Activated T-cell treated with anti-CD3 and anti-CD28 coated beads, Interleukin-2, amount 50 U/mL, for 48 hours (primary cell): ENCODE measurements at places on chromosomes 6 and 20.

DNA sequence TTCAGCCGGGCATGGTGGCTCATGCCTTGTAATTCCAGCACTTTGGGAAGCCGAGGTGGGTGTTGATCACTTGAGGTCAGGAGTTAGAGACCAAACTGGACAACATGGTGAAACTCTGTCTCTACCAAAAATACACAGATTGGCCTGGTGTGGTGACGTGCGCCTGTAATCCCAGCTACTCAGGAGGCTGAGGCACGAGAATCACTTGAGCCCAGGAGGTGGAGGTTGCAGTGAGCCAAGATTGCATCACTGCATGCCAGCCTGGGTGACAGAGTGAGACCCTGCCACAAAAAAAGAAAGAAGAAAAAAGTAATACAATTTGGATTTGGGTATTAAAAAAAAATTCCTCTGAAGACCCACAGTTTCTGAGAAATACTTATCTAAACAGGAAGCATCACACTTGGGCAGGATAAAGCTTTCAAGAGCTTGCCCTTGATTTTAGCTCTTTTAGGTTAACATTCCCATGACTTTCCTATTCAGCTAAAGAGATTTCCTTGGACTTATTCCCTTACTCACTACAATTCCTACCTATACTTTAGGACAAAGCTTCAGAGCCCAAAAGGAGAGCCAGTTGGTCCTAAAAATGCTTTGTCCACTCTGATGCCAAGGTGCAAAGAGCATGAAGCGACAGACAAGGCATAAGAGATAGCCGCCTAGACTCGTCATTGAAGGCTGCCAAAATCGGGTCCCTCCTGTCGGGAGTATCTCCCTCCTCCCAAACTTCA is 1.9 kb downstream of the ELOVL2 start:
- DNase-seq = no peak

DNA sequence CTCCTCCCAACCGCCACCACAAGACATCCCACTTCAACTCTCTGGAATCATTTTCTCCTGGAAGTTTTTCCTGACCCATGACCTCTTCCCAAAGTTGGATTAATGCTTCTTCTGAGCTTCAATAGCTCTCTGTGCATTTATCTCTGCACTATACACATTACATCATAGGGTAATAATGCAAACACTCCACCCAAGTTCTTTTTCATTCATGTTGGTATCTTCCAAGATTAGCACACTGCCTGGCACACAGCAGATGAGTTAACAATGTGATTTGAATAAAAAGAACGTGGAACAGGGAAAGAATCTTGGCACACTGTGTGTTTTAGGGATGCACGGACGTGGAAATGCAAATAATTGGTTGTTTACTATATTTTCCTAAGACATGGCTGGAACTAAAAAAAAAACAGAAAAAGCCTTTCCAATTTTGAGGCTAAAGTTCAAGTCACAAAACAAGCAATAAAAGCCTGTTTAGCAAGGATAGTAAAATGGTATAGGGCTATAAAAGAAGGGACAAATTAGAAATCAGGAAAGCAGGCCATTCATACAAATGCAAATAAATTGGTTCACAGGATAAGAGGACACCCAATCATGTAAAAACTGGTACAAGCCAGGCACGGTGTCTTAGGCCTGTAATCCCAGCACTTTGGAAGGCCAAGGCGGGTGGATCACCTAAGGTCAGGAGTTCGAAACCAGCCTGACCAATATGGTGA is 1.6 kb upstream of the FAM135A start:
- no peak for DNase-seq

DNA sequence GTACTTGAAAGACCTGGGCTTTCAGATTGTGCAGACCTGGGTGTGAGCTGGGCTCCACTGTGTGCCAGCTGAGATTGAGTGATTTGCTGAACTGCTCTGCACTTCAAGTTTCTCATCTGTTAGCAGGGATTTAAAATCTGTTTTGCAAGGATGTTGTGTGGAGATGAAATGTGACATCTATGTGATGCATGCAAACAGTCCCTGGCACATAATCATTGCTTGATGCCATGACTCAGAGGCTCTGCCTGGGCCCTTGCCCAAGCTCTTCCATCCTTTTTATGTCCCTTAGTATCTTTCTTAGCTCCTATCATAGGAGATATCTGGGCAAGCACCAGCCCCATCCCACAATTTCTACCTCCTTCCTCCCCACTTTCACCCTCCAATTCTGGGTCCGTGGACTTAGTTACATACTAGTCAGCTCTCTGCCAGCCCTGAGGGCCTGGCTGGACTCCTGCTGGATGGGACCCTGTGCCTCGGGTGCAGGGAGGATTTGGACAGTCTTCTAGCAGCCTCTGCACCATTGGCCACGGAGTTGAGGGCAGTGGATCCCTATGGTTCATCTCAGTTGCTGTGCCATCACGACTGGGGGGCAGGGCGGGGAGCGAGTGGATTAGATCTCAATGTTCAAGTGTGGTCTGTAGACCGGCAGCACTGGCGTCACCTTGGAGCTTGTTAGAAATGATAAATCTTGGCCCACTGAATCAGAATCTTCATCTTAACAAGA is 103.6 kb downstream of the MAP3K7 start:
- no peak for DNase-seq

DNA sequence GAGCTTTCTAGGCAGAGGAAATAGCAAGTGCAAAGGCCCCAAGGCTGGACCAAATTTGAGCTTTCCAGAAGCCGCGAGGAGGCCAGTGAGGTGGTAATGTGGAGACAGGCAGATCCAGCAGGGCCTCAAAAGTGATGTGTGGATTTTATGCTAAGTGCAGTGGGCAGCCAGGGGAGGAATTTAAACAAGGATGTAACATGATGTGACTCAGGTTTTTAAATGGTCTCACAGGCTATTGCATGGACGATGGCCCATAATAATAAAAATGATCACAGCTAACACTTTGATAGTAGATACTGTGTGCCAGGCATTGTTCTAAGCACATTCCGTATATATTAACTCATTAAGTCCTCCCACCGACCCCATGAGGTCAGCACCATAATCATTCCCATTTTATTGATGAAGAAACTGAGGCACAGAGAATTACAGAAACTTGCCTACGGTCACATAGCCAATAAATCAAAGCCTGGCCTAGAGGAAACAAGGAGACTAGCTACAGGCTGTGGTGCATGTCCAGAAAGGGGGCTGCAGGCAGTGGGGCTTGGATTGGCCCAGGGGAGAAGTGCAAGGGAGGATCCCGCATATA is 18.0 kb upstream of the PREX1 start:
- DNase-seq = no peak

DNA sequence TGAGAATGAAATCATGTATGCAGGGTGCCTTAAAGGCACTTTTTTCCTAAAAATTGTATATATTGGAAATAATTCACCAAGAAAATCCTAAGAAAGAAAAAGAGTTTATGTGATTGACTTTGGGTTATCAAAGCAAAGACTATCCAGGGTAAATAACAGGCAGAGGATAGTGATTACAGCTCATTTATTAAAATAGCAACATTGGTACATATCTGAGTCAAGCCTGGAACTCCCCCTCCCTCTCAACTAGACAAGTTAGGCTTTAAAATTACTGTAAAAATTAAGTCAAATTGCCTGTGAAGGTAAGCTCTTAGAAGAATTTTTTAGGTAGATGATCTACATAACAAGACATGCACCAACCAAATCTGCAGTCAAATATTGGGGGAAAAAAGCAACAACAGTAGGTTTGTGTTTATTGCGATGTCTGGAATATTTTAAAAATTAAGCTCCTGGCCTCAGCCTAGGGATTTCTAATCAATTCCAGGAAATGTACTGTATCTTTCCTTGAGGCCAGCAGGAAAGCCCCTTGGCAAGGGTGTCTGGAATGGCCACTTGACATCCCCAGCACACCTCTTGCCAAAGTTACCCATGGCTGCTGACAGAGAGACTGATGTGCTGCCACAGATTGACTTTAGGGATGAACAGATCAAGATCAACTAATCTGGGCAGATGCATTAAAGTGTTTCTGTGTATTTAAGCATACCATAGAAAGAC is 31.2 kb upstream of the HBS1L start:
- DNase-seq = no peak

- no peak for DNase-seq
Measured at GRCh38 chr6:168188369-168189199, 109.6 kb upstream of the FRMD1 start.

DNA sequence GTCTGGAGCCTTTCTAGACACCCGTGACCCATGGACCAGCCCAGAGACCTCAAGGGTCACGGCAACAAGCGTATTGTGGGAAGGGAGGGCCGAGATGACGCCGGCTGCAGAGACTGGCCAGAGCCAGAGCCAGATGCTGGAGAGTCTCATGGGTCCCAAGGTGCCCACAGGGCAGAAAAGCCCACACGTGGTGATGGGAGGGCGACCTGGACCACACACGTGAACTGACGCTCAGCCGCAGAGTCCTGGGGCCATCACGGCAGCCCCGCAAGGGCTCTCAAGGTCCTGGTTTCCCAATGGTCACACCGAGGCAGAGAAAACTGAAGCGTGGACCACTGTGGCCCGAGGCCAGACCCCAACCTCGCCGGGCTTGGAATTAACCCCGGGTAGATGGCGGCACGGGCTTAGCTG is 92.6 kb downstream of the YTHDF1 start:
- DNase-seq = no peak

- DNase-seq = no peak
Measured at GRCh38 chr20:13017883-13018535, 9.2 kb downstream of the SPTLC3 start.

DNA sequence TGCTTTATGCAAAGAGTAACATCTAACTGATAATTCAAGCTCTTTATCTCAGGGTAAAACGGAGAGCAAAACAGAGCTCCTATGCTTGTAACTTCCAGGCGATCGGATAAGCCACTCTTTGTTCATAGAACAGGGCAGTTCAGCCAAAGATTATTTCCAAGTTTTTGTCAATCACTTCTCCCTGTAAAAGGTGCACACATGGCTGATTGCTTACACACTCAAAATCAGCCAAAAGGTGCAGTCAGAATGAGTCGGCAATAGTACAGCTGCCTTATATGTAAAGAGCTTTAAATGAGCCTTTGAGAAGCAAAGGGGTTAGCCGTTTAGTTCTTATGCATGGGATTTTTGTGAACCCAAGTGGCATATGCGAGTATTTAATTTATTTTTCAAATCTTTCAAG is 449.6 kb upstream of the POU3F2 start:
- no peak for DNase-seq

DNA sequence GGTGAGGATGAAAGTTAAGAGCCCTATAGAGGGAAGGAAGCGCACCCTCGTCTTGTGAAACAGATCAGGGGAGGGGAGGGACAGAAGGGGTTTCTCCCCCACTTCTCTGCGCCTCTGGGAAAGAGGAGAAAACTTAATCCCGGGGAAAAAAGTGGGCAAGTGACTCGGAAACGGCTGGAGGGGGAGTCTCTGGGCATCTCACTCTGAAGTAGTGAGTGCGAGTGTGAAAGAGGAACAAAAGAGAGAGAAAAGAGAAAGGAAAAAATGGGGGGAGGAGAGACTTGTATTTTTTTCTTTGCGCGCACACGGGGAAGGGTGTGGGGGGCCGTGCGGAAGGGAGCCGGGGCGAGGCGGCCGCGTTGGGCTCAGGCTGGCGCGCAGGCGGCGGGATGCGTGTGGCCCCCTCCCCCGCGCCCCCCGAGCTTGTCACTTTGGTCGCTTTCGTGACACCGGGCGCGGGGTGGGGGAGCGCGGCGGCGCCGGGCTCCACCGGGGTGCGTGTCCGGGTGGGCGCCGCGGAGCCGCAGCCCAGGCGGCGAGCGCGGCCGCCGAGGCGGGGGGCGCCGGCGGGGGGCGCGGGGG is 454 bp downstream of the L3MBTL3 start:
- DNase-seq = peak; percentile 53
